ENCODE measurements at places on chromosomes 7 and 10.

- DNase-seq: no peak
Observed at GRCh38 chr7:2193575-2194305, 39.0 kb downstream of the MAD1L1 start.

DNA sequence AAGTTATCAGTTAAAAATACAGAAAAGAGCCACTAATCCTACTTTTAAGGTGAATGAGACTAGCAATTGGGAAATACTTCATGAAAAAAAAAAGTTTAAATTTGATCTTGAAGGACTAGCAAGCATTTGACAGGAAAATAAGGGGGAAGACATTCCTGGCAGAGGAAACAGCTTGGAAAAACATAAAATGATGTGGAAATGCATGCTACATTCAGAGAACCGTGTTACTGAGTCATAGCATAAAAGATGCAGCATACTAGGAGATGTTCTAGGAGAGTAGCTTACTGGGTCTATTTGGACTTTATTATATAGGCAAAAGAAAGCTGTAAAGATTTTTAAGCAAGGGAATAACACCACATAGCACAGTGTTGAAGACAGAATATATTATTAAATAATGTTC is 108.6 kb upstream of the COL1A2 start:
- no peak for DNase-seq

GRCh38 chr7:16223963-16224707 is 197.2 kb downstream of the CRPPA start:
- DNase-seq: no peak

- no peak for DNase-seq
Observed at GRCh38 chr10:7802606-7803005, 14.6 kb downstream of the ATP5F1C start.

GRCh38 chr10:14456218-14456869 is 125.6 kb upstream of the FRMD4A start:
- no peak for DNase-seq

- DNase-seq: peak; percentile 85
Observed at GRCh38 chr10:12448729-12449391, 99.5 kb downstream of the CAMK1D start.

Measured in NB4 (cell line).